ENCODE measurements at places on chromosomes 3 and 15.

DNA sequence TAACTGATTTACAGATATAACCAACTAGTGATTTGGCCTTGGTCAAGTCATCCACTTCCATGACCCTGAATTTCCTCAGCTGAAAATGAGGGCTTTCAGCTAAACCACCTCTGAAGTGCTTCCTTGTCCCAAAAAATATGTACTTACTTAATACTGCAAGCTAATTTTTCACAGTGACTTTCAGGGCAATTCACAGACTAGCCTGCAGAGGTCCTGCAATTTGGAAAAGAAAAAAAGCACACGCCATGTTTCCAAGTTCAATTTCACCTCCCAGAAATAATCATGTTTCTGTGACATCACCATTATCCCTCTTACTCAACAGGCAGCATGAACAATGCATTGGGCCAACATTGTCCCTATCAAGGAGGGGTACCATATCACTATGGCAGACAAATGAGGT lies 218.2 kb downstream of the SHOX2 start:
- no peak for DNase-seq

DNA sequence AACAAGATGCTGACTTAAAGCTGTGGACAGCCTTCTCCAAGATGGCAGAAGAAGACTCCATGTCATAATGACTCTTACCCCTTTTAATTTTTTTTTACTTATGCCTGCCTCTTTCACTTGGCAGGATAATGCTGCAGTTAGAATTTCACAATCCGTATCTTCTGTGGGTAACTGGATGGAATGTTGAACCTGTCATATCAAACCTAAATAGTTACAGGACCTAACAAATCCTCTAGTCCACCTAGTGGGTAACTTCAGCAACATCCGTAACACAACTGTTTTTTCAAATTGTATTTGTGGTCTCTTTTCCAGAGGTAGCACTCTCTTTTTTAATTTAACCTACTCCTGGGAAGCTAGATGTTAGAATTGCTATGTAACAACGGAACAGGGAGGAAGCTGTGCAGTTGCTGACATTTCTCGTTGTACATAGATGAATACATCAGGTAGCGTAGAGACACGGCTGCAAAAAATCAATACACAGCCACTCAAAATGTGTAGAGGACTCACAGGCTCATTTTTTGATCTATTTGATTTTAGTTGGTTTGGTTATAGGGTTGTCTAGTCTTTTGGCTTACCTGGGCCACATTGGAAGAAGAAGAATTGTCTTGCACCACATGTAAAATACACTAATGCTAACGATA lies 43.9 kb upstream of the TRPM1 start:
- DNase-seq, result no peak

- no peak for DNase-seq
Measured at GRCh38 chr3:86654806-86655460, 336.0 kb downstream of the VGLL3 start.

GRCh38 chr3:18735005-18735404 lies 309.9 kb upstream of the SATB1 start:
- DNase-seq, result no peak

GRCh38 chr15:43776718-43777266 lies at the start of gene ELL3:
ELL3 (minus strand) TSS chr15:43776966; CDS start chr15:43776901, 65 bp downstream.
- peak; percentile 89 for DNase-seq

GRCh38 chr3:48215466-48215865 lies 7.8 kb upstream of the CAMP start:
- DNase-seq, result no peak

DNA sequence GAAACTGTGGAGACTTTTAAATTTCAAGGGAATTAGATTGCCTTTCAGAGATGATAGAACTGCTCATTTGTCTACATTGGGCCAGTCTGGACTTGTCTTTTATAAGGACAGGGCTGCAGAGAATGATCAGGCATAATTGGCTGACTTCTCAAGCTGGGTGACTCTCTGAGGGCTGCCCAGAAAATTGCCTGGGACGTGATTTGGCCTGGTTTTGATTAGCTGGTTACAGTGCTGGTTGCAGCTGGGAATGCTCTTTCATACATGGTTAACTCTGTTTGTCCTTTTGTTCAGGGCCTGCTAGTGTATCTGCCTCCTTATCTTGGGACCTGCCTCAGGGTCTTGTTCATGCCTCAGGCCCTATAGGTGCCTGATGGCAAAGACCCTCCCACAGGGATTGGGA lies 245.6 kb downstream of the CLSTN2 start:
- no peak for DNase-seq

GRCh38 chr3:31544634-31545033 lies 11.9 kb downstream of the STT3B start:
- no peak for DNase-seq

- no peak for DNase-seq
Measured at GRCh38 chr3:135224815-135225362, 429.8 kb downstream of the EPHB1 start.

- DNase-seq, result no peak
Measured at GRCh38 chr3:128312271-128312670, 154.4 kb downstream of the DNAJB8 start.

GRCh38 chr3:136068708-136069107 lies 103.2 kb downstream of the PPP2R3A start:
- no peak for DNase-seq

- peak; percentile 39 for DNase-seq
Measured at GRCh38 chr3:51681453-51681852, 10.4 kb downstream of the TEX264 start.

DNA sequence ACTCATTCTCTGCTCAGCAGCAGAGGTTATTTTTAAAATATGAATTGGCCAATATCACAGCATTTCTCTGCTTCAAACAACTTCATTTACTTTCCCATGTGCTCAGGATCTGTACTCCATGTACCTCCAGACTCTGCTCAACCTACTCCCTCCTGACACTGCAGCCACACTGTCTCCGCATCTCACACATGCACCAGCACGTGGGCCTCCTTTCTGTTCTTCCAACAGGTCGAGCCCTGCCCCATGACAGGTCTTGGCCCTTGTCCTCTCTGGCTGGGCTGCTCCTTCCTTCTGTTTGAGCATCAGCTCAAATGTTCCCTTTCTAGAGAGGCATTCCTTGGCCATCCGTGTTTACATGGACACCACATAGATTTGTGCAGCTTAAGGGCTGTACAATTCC lies 195.7 kb downstream of the EBLN2 start:
- DNase-seq, result no peak

DNA sequence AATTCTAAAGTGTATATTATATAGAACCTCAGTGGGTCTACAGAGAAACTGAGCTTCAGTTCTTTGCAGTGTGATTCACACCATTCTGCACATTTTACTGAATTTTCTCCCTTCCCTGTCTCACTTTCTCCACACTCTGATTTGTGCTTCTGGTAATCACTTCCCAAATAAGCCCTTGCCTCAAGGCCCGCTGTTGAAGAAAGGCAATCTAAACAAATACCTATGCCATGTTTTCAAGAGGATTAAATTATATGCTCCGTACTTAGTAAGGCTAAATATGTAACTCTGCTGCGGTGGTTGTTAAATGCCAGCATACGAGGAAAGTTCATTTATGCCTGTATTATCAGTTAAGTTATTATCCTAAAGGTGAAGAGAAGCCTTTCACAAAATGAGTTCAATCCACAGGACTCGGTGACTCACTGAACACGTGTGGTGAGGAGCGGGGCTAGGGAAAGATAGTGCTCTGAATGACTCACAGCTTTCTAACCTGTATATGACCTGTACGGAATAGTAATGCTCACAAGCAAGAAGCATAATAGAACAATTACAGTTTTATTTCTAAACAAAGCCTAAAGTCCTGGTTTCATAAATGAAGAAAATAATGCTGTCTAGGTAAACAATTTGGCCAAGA lies 25.1 kb downstream of the CNTN6 start:
- DNase-seq, result no peak

DNA sequence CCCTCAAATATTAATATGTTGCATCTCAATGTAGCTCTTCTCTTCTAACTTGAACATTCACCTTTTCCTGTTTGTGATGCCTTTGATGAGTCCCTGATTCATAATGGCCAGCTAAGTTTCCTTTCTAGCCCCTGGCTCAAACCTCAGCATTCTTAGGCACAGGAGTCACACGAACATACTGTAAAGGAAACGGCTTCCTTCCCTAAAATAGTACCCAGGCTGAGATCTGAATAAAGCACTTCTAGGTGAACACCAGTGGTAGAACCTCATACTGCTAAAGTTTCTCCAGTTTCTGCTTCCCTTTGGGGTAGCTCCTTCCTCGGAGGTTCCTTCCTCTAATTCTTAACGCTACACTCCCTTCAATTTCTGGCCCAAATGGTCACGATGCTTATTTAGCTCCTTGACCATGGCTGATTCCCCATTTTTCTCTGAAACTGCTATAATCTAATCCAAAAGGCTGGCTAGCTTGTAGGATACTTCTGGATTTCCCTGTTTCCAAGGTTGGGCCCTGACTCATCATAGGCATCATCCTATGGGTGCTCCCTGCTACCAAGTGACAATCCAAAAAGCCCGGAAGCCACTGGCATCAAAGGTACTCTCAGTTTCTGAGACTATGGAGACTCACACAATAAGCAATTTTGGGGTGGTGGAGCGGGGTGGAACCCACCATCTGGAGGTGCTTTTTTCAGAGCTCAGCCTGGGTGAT lies 2.4 kb downstream of the ANAPC13 start:
- DNase-seq, result no peak

GRCh38 chr15:40285554-40286011 lies 2.7 kb upstream of the ANKRD63 start:
- no peak for DNase-seq

- no peak for DNase-seq
Measured at GRCh38 chr15:101504866-101505609, 15.5 kb upstream of the PCSK6 start.

DNA sequence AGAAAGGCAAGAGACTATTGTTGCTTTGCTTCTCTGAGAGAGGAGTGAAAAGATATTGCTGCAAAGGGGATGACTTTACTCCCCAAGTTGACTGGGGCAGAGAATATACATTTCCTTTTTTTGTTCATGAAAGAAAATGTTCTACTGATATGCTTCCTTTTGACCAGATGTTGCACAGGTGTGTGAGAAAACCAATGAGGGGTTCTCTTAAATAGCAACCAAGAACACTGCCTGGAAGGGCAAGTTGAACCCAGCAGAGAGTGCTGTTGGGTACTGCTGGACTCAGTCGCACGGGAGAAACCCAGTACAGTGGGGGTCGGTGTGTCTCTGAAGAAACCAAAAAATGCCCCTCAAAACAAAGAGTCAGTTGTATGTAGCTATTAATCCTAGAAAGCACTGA lies 101.2 kb downstream of the CHST2 start:
- peak; percentile 82 for DNase-seq

- no peak for DNase-seq
Measured at GRCh38 chr3:1515882-1516281, 423.1 kb downstream of the CNTN6 start.

DNA sequence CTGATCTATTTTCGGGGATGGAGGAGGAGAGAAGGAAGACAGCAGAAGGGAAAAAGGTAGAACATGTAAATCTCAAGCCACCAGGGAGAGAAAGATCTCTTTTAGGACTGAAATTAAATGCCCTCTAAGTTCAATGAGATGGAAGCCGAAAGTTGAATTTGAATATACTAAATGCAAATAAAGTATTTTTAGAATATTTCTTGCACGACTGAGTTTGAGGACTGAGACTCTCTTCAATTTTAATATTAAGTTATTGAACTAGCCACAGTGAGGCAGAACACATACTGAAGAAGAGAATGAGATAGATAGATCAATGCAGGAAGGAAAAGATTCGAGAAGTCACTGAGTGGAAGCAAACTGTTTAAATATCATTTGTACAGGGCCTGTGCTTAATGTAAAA lies 399.9 kb upstream of the CBLB start:
- peak; percentile 40 for DNase-seq

- DNase-seq, result no peak
Measured at GRCh38 chr3:156429125-156429524, 125.8 kb downstream of the SSR3 start.

GRCh38 chr15:39939487-39940452 lies 5.9 kb downstream of the EIF2AK4 start:
- DNase-seq, result peak; percentile 16

- no peak for DNase-seq
Measured at GRCh38 chr15:80743189-80743833, 35.9 kb upstream of the CEMIP start.

GRCh38 chr15:87703327-87704111 lies 553.0 kb downstream of the NTRK3 start:
- no peak for DNase-seq

DNA sequence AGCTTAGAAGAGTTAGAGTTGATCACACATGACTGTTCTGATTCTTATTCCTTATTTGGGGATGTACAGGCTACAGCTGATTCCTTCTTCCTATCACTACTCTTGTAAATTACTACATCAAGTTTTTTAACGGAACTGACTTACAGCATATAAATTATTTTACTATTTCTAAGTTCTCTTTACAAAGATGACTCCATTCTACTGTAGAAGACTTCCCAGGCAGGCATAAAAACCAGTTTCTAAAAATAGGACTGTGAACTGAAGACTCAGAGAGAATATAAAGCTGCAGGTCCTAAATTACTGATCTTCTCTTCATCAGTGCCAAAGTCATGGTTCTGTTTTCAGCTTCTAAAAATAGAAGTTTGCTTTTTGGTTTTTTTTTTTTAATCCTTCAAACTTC lies 38.9 kb downstream of the ANO10 start:
- no peak for DNase-seq

DNA sequence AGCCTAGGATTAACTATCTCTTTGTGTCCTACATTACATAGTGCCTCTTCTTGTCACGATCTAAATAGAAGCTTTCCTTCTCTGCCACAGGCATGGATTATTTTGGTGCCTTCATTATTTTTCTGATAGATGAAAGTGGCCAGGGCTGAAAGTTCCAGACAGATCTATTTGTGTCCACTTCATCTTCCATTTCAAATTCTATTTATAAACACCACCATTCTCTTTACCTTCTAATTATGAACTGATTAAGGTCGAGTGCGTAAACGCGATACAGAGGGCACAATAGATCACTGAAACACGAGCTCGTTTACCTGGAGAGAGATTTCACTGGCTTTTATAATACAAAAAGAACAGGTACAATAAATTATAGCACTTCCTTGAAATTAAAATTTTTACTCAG lies 105.0 kb downstream of the EDEM1 start:
- no peak for DNase-seq

- DNase-seq, result no peak
Measured at GRCh38 chr3:13532085-13532484, 16.8 kb upstream of the FBLN2 start.

GRCh38 chr3:26752466-26752865 lies 129.9 kb downstream of the LRRC3B start:
- DNase-seq, result no peak

GRCh38 chr15:28963711-28964081 lies 77.9 kb downstream of the APBA2 start:
- DNase-seq, result no peak

DNA sequence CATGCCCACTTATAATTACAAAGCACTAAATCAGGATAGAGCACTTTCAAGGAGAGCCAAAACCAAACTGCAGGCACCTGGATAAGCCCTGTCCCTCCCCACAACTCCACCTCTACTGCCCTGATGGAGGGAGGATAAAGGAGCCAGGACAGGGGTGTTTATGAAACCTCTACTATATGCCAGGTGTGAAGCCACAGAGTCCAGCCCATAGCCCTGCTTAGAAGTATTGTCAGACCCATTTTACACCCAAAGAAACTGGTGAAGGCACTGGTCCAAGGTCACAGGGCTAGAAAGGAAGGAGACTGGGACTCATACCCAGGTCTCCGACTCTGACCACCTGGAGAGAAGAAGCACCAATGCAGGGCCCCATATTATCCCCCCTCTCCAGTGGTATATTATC lies 48.7 kb downstream of the SH3BP5 start:
- no peak for DNase-seq

- no peak for DNase-seq
Measured at GRCh38 chr3:42123012-42123581, 31.9 kb downstream of the TRAK1 start.
